ENCODE measurements at places on chromosomes 6 and 20.
A peak's percentile ranks its signal among the peaks of the same experiment; 100 is the strongest.

- DNase-seq, result no peak
Measured at GRCh38 chr6:17656644-17657043, 50.1 kb downstream of the NUP153 start.

DNA sequence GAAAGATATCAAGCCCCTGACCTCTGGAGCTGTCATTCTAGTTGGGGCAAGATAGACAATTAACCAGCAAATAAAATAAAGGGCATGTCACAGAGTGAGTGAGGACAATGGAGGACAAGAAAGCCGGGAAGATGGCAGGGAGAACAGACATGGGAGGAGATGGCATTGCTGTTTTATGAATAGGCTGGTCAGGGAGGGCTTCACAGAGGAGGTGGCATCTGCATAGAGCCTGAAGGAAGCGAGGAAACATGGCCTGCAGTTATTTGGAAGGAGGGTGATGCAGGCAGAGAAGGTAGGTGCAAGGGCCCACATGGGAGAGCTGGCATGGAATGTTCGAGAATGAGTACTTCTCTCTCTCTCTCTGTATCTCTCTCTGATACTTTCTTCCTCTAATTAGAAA is 63.7 kb downstream of the EFCAB8 start:
- no peak for DNase-seq

- DNase-seq, result peak; percentile 47
Measured at GRCh38 chr6:7646394-7646793, 56.4 kb downstream of the SNRNP48 start.

- no peak for DNase-seq
Measured at GRCh38 chr6:84258268-84258667, 30.8 kb upstream of the CEP162 start.

DNA sequence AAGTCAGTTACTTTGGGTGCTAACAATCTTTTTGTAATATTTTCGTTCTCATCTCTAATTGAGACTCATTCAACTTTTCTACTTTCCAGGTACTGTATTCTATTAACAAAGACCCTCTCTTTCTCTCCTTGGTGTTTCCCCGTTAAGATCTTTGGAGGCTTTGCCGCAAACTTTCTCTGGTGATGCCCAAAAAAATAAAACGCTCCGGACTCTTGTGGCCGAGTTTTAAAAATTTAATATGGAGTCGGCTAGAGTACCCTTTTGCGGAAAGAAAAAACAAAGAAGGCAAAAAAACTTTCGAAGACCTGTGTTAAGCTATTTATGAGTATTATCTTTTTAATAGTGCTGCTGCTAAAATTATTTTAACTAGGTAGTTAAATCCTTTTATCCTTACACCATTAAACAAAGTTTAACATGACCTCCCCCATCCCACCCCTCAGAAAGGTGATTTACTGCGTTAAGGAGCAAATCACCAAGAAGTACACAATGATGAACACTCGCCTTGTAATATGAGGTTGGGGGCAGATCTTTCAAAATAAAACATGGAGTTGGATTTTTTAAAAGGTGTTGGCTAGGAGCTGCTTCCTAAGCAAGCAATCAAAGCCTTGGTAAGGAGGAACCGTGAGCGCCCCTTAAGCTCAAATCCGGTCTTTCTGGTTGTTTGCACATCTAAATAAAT is 10.0 kb downstream of the SIM1 start:
- no peak for DNase-seq

GRCh38 chr6:170162775-170163404 is 128.0 kb downstream of the DLL1 start:
- DNase-seq, result no peak

GRCh38 chr6:112231594-112232060 is 22.7 kb downstream of the LAMA4 start:
- no peak for DNase-seq

Data from AG20443 (cell line).